ENCODE measurements at places on chromosomes 2 and 18.

- DNase-seq, result peak; percentile 74
Observed at GRCh38 chr2:200466425-200467418, 43.1 kb downstream of the KCTD18 start.

GRCh38 chr2:32357318-32358110 lies 691 bp downstream of the BIRC6 start:
- peak; percentile 49 for DNase-seq

- peak; percentile 83 for DNase-seq
Observed at GRCh38 chr2:100857915-100858314, 38.0 kb downstream of the NPAS2 start.

DNA sequence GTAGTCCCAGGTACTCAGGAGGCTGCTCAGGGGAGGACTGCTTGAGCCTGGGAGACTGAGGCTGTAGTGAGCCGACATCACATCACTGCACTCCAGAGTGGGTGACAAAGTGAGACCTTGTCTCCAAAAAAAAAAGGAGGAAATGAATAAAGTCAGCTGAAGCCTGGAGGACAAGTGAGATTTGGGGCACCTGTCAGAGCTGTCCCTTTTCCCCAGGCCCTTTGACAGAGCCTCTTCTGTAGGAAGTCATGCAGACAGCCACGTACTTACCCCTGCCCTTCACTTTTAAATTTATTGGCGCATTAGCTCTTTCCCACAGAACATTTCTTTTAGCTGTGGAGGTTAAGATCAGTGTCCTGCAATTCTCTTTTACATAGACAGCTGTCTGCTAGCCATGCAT lies 151.0 kb upstream of the DNMT3A start:
- DNase-seq, result no peak

- no peak for DNase-seq
Observed at GRCh38 chr2:64325852-64326577, 127.9 kb upstream of the LGALSL start.

GRCh38 chr18:54392543-54393023 lies 34.9 kb downstream of the C18orf54 start:
- DNase-seq, result peak; percentile 71

DNA sequence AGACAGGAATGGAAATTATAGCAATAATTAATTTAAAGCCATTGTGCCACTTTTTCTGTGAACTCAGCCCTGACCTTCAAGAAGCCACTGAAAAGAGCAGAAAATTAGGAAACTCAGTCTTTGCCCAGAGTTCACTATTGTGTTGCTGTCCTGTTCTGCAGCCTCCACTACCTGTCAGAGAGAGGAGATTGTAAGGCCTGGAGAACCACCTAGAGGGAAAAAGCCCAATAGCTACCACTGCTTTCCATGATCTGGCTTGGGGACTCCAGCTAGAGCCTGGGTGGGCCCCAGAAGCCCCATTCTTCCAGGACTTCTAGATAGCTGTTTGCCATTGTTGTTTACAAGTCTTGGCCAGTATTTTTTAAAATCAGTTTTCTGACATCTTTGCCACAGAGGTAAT lies 176.1 kb upstream of the KLF7 start:
- no peak for DNase-seq

- DNase-seq, result no peak
Observed at GRCh38 chr2:64582774-64583340, 58.7 kb downstream of the AFTPH start.

DNA sequence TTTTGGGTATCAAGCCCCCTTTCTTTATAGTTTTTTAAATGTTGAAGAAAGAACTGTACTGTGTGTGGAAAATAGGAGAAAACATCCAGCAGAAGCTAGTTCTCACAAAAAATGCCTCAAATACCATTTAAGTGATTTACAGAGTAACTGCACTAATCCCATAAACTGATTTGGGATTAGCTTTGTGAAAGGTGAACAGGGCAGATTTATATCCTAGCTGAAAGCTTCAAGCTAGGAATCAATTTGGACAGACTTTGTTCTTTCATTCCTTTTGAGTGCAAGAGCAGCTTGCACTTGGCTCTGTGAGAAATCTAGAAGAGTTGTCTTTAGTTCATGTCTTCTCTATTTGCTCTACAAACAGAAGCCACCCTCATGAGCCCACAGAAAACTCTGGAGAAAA lies 183.9 kb upstream of the VRK2 start:
- DNase-seq, result no peak

DNA sequence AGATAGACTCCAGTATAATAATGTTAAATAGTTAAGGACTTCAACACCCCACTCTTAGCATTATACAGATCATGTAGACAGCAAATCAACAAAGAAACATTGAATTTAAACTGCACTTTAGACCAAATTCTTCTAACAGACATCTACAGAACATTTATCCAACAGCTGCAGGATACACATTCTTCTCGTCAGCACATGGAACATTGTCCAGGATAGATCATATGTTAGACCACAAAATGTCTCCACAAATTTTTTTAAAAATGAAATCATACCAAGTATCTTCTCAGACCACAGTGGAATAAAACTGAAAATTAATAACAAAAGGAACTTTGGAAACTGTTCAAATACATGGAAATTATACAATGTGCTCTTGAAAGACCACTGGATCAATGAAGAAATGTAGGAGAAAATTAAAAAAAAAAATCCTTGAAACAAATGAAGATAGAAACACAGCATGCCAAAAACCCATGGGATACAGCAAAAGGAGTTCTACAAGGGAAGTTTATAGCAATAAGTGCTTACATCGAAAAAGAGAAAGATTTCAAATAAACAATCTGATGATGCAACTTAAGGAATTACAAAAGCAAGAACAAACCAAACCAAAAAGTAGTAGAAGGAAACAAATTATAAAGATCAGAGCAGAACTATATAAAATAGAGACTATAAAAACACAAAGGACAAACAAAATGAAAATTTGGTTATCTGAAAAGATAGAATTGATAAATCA lies 12.3 kb upstream of the SPP2 start:
- peak; percentile 36 for DNase-seq

GRCh38 chr2:28717339-28717758 lies 34.3 kb upstream of the PPP1CB start:
- peak; percentile 77 for DNase-seq

- DNase-seq, result no peak
Observed at GRCh38 chr2:221189431-221190067, 382.6 kb downstream of the EPHA4 start.

DNA sequence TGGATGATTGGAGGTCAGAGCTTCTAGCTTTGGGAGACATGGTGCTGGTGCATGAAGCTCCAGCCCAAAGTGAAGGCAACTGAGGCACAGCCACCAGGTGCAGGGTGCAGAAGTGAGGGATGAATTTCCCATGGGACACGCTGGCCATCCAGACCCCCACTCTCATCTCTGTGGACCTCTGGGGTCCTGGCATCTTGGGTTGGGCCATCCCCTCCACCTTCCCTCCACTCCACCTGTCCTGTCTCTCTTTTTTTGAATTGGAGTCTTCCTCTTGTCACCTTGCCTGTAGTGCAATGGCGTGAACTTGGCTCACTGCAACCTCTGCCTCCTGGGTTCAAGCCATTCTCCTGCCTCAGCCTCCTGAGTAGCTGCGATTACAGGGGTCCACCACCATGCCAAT lies 3.4 kb downstream of the NGEF start:
- DNase-seq, result no peak

DNA sequence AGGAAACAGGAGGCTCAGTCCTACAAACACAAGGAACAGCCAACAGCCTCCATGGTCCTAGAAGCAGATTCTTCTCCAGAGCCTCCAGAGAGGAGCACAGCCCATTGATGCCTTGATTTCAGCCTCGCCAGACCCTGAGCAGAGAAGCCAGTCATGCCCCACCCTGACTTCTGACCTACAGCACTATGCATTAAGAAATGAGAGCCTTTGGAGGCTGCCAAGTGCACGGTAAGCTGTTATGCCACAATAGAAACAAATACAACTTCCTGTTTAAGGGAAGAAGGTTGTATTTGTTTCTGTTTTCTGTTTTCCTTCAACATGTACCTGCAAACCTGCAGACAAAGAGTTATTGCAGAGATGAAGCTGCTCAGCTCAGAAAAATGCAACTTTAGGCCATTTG lies 181.3 kb upstream of the AGAP1 start:
- DNase-seq, result no peak

DNA sequence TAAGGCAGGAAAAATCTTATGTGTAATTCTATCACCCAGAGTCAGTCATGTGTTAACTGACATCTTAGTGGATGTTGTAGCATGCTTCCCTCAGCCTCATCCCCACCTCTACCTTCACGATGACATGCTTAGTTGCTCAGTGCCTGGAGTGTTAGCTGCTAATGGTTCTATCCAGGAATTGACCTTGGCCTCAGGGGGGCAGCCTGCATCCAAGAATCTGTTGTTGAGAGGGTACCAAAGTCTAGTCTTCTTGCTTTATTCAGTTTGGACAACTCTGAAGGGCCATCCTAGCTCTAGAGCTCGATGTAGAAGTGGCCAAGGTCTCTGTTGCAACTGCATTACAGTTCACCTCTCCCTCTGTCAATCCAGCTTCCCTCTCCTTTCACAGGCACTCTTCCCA lies 61.2 kb downstream of the ACYP2 start:
- peak; percentile 61 for DNase-seq

DNA sequence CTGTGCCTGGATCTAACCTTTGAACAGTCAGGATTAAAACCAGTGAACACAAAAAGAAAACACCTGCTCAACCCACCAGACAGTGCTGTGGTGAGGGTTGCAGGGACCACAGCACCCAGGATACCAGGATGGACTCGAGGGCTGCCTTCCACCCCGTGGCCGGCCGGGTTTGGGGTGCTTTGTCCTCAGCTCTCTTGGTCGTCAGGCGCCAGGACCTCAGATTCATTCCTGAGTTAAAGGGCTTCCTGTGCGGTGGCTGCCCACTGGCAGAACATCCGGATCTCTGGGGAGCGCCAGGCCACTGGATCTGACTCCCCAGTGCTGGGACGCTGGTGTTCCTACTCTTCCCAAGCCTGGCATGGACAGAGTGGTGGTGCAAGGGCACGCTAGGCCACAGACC lies 239.8 kb downstream of the TFCP2L1 start:
- DNase-seq, result no peak

DNA sequence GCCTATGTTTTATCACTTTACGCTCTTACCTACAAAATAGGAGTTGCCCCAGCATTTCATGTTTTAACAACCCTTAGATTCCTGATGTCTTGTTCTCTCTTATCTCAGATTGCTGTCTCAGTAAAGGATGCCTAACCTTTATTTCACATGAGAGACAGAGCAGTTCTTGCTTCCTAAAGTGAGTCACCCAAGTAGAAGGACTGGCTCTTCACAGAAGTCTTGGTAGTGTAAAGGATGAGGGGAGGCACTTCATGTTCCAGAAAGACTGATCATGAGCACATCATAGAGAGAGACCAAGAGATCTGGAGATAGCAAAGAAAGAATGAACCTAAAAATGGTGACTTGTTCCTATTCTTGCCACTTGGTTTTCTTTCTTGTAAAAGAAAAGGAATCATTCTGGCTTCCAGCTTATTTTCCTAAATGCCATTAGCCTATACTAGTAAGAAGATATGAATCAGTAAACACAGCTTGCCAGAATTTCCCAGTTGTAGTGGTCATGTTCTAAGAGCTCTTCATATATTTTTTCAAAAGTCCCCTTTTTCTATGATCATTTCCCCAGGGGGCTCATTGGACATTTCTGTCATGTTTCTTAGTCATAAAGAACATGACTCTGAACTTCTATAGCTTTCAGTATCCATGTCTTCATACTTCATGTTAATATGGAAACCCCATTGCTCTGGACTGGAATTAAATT lies 54.9 kb downstream of the MAPRE2 start:
- peak; percentile 28 for DNase-seq

GRCh38 chr2:10326707-10327594 lies 24.2 kb downstream of the HPCAL1 start:
- no peak for DNase-seq

DNA sequence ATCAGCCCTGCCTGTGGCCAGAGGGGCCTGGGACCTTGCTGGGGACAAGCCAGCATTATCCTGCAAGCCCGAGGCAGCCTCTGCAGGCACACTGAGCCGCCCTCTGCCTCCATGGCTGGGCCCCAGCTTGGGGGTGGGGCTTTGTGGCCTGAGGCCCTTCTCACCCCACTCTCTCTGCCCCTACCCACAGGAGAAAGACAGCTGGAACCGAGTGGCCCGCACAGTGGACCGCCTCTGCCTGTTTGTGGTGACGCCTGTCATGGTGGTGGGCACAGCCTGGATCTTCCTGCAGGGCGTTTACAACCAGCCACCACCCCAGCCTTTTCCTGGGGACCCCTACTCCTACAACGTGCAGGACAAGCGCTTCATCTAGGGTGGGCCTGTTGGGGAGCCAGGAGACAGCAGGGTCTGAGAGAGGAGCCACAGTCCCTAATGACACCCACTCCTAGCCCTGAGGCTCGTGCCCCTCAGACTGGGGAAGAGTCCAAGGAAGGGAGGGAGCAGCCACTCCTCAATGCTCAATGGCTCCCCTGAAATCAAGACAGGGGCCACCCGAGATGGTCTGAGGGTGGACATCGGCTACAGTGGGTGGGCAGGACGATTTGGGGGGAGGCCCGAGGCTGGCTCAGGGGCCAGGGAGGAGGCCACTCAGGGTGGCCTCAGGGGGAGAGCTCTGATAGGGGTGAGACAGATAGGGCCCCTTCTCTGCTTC lies 4.4 kb upstream of the CHRNG start:
- DNase-seq, result no peak

GRCh38 chr2:138779781-138780445 lies at the start of gene NXPH2:
NXPH2 (minus strand) TSS chr2:138780390; CDS start chr2:138780241, 149 bp downstream.
- DNase-seq, result no peak

- no peak for DNase-seq
Observed at GRCh38 chr2:179277429-179278196, 13.0 kb upstream of the SESTD1 start.

DNA sequence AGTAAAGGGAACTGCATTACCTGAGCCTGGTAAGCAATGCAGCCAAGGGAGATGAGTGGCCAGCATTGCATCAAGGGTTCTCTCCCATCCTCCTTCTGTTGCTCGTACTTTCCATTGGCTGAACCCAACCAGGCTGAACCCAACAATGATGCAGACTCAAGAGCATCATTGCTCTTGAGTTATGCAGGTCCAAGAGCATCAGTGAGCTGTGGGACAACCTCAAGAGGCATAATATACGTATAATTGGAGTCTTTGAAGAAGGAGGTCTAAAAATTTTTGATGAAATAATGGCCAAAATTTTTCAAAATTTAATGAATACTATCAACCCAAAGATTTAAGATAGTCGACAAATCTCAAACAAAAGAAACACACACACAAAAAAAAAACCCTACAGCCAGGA lies 213.0 kb downstream of the RNF152 start:
- DNase-seq, result no peak

- DNase-seq, result peak; percentile 83
Observed at GRCh38 chr2:64807417-64807816, 153.7 kb upstream of the SERTAD2 start.

Data from fibroblast of villous mesenchyme (primary cell).